H1 (cell line): ENCODE measurements at places on chromosomes 3 and 15.

DNA sequence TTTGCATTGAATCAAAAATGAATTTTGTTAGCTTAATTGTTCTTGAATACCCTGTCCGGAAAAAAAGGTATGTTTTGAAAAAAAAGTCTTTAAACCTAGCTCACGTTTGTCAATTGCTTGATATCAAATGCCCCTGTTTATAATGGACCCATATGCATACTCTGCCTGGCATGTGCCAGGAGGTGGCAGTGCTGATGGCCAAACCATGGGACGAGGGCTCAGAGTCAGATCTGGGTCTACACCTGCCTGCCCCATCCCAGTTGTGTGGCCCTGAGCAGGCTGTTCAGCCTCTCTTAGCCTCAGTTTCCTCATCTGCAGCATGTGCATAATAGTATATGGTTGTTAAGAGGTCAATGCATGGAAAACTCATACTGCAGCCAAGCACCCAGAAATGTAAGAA, 38.8 kb downstream of the PRKCD start:
- no peak for DNase-seq

DNA sequence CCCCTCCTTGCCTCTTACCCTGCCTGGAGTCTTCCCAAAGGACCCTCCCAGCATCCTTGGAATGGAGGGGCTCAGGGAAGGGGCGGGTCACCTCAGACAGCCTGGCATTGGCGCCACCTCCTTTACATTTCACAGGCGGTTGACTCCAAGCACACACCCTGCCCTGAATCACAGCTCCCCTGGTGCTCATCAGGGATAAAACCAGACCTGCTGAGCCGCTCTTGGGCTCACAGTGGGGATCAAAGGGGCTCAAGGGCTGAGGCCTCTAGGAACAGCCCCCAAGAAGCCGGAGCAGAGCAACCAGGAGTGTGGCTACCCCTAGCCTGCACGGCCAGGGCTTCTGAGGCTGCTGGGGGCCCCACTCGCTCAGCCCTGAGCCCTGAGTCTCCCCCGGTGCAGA, 16.6 kb downstream of the LINGO1 start:
- no peak for DNase-seq

DNA sequence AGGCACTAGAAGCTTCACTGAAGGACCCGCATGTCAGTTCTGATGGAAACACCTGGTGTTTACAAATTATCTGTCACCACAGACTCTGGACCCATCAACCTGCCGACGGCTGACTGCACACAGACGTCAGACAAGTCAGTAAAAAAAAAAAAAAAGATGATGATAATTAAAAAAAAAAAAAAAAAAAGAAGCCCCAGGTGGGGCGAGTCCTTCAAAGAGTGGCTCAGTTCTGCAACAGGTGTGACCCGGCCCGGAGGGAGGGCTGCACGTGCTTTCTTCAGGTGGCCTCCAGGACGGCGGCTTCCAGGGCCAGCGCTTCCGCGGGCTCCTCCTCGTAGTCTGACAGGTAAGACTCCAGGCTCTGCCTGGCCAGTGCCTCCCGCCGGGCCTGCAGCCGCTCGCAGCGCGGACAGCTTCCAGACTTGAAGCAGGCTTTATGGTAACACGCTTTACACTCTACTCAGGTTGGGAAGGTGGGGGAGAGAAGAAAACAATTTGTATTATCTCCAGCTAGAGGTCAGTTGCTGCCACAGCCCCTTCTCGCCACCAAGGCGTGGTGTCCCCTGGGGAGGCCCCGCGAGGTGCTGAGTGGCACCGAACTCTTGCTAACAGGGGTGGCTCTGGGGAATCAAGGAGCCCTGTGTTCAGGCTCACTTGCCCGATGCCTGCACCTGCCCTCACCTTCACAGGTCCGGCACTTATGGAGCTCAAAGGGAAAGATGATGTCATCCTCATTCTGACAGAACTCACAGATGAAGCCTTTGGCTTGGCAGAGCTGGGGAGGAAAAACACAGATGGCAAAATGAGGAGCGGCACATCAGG, 61.8 kb downstream of the RUBCN start:
- DNase-seq, result no peak

- no peak for DNase-seq
Measured at GRCh38 chr3:83011481-83011880, 1250.0 kb upstream of the GBE1 start.

DNA sequence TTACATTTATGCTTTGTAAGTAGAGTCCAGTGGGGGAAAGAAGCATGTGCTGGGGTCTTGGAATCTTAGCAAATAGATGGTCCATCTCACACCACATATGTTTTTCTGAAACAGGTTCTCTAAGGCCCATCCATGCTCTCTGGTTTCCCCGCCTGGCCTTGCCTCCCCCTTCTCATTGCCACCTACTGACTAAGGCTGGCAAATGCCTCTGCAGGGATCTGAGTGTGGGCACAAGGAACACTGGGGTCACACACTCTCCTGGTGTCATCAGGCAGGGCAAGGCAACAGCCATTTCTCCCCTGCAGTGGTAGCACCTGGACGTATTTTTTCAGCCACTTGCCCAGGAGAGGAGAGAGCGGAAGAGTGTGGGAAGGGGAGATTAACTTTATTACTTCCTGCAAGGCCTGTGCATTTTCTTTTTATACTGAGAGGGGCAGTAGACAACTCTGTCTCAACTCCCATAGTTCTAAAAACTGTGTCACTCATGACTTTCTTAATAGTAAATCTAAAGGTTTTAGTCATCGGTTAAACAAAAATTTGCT, 804.2 kb upstream of the NECTIN3 start:
- DNase-seq, result no peak
